NCI-H2029 treated with DMSO at 0.1 percent for 48 hours (cell line): ENCODE measurements at places on chromosomes 2 and 18.

- no peak for DNase-seq
Observed at GRCh38 chr2:188042412-188042811, 249.3 kb upstream of the GULP1 start.

GRCh38 chr2:2116657-2117056 lies 214.4 kb downstream of the MYT1L start:
- DNase-seq = no peak

GRCh38 chr2:175030380-175031271 lies 25.4 kb upstream of the CHN1 start:
- no peak for DNase-seq

DNA sequence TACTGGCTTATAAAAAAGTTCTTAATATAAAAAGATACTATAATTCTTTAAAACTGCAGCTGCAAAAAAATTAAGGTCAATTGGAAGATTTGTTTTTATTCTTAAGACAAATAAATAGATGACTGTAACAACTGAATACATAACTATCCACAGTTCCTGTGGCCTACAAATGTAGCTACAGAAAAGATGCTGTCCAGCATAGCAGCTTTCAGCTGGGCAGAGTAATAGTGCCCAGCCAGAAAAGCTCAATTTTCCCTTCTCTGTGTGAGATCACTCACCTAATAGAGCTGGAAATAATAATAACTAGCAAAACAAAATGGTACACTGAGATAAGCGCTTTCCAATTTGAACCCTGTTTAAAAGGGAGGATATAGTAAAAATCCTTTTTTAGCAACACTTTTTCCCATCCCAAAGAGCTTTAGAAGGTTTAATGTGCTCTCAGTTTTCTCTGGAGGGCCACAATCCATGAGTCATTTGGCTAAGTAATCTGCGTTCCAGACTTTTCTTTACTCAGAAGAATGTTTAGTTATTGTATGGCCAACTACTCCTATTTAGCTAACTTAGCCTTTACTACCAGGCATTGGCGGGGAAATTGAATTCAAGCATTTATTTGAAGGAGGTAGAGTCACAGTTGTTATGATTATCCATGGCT lies 158.1 kb upstream of the SLC39A10 start:
- DNase-seq = no peak

DNA sequence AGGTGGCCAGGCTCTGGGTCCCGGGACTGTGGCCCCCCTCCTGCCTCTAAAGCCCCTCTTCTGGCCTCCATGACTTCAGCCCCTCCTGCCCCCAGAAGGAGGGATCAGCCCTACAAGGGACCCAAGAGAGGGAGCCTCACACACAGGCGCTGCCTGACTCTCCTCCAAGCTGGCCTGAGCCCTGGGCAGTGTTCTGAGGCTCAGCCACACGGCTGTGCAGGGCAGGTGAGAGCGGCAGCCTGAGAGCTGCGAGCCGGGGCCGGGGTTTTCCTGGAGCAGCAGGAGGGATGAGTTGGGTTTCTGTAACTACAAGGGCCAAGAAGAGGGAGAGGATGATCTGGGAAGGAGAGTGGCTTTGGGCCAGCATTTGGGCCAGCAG lies 70.1 kb downstream of the HPCAL1 start:
- no peak for DNase-seq

- DNase-seq = no peak
Observed at GRCh38 chr2:199962203-199962602, 6.8 kb downstream of the MAIP1 start.

DNA sequence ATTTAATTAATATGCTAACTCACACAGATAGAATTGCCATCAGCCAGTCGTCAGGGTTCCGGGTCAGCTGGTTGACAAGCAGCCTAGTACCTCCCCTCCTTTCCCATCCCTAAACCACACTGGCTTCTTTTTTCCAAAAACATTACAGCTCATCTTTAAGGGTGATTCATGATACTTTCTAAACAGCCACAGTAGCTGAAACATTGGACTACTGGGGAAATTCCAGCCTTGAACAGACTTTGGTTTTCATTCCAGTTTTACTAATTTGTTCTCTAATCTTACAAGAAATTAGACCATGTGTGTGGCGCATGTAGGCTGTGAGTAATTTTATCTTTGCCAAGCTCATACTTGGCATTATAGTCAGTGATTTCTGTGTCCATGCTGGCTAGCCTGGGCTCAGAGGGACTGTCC lies 110.8 kb downstream of the FMNL2 start:
- DNase-seq = no peak

- no peak for DNase-seq
Observed at GRCh38 chr2:179543361-179543901, 278.8 kb upstream of the SESTD1 start.
